Ovary (tissue), 10 donors: ENCODE measurements at places on chromosomes 4 and X. TPM values are rescaled to one million over a fixed set of nuclear protein-coding genes. Genes with fewer than 3 reads are reported as not detected.

GRCh38 chrX:79645749-79646148, 278.6 kb upstream of the ITM2A start:
- H3K27me3 ChIP-seq, result no peaks in the 10 kb centered on the region
- H3K27ac ChIP-seq, result no peak overlapping the region
- H3K4me1 ChIP-seq, result no peaks in the 10 kb centered on the region
- no peak overlapping the region for H3K4me3 ChIP-seq
- H3K36me3 ChIP-seq, result no peaks in the 10 kb centered on the region

GAGE1 gene
- total RNA-seq, result not detected

DNA sequence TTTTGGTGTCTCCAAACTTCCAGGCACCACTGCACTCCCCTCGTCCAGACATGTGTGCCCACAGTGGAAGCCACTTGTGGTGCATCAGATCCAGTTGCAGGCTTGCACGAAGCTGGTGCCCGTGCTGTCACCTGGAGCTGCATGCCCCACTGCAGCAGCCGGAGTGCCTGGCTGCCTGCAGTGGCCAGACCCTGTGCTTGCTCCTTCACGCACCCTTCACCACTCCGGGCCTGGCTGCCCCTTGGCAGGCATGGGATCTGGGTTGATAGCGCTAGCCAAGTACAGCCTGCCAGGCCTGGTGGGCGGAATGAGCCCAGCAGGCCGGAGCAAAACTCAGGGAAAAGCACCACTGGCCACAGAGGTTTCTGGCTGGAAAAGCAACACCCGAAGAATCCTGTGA, 50.2 kb upstream of the SHISA3 start:
- H3K36me3 ChIP-seq, result no peaks in the 10 kb centered on the region
- H3K4me1 ChIP-seq, result no peaks in the 10 kb centered on the region
- no peak overlapping the region for H3K4me3 ChIP-seq
- no peak for DNase-seq
- no peak overlapping the region for H3K27ac ChIP-seq

DNA sequence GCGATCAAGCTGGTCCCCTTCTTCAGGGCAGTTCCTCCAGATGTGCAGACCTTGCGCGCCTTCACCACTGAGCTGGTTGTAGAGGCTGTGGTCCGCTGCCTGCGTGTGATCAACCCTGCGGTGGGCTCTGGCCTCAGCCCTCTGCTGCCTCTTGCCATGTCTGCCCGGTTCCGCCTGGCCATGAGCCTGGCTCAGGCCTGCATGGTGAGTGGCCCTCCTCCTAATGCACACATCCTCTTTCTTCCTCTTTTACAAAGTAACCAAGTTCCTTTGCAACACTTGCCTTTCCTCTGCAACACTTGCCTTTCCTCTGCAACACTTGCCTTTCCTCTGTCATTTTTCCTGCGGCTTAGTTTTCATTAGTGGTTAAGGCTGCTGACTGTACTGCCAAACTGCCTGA, 1.8 kb downstream of the CCDC22 start:
- DNase-seq, result no peak
- H3K36me3 ChIP-seq, result no peaks in the 10 kb centered on the region
- H3K4me1 ChIP-seq, result no peaks in the 10 kb centered on the region
- no peaks in the 10 kb centered on the region for H3K27me3 ChIP-seq
- no peak overlapping the region for H3K4me3 ChIP-seq

DNA sequence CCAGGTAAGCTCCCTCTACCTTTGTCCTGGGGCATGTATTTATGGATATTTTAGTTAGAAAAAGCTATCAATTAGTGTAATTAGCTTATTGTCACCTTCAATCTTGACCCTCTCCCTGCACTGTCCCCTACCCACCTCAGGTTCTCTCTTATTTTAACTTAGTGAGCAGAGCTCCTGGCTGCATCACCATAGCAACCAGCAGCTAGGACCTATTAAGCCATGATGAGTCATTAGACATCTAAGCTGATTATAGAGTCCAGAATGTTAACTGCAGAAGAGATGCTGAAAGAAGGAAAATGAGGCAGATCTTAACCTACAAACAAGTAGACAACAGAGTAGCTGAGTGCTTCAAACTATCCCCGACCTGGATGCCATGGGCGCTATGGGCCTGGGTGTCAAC, 36.6 kb downstream of the MAGEE2 start:
- no peaks in the 10 kb centered on the region for H3K36me3 ChIP-seq
- DNase-seq, result no peak
- H3K4me3 ChIP-seq, result no peak overlapping the region

DNA sequence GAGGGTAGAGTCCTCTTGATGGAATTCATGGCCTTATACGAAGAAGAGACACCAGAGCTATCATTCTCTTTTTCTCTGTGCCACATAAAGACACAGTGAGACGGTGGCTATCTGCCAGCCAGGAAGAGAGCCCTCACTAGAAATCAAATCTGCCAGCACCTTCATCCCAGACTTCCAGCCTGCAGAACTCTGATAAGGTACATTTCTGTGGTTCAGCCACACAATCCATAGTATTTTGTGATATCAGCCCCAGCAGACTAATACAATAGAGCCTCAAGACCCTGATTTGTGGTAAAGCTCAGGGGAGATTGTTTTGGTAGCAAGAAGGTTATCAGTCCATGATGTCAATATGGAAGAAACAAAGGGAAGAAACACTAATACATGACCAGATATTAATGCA, 1213.2 kb downstream of the NLGN4X start:
- DNase-seq, result no peak
- H3K36me3 ChIP-seq, result no peaks in the 10 kb centered on the region
- no peaks in the 10 kb centered on the region for H3K4me1 ChIP-seq
- no peak overlapping the region for H3K27ac ChIP-seq

GRCh38 chr4:110704748-110705439, 82.0 kb upstream of the PITX2 start:
- no peaks in the 10 kb centered on the region for H3K4me1 ChIP-seq
- DNase-seq, result no peak
- H3K27me3 ChIP-seq, result no peaks in the 10 kb centered on the region
- no peak overlapping the region for H3K27ac ChIP-seq
- no peak overlapping the region for H3K4me3 ChIP-seq

BDH2 gene
- total RNA-seq, result 92.6 TPM
